ENCODE measurements at places on chromosomes 1 and 21.

DNA sequence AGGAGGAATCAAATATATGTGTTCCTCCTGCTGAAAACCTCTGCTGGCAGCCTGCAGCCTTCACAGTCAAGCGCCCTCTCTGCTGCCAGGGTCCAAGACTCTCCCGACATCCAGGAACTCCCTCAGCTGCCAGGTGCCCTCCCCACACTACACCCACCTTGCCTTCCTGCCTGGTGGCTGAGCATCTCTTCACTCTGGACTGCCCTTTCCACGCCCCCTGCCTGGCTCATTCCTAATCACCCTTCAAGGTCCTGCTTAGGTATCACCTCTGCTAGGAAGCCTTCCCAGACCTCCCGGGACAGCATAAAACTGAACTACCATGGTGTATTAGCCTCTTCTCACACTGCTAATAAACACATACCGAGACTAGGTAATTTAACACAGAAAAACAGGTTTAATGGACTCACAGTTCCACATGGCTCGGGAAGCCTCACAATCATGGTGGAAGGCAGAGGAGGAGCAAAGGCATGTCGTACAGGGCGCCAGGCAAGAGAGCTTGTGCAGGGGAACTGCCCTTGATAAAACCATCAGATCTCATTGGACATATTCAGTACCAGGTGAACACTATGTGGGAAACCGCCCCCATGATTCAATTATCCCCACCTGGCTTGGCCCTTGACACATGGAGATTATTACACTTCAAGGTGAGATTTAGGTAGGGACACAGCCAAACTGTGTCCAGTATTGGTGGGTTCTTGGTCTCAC, 15.3 kb downstream of the LDLRAD1 start:
- no peak overlapping the region for H3K4me3 ChIP-seq
- no peaks in the 10 kb centered on the region for H3K36me3 ChIP-seq
- DNase-seq: no peak
- no peaks in the 10 kb centered on the region for H3K4me1 ChIP-seq
- H3K27ac ChIP-seq: no peak overlapping the region
- peaks cover 12% of the 10 kb centered on the region for H3K27me3 ChIP-seq

DNA sequence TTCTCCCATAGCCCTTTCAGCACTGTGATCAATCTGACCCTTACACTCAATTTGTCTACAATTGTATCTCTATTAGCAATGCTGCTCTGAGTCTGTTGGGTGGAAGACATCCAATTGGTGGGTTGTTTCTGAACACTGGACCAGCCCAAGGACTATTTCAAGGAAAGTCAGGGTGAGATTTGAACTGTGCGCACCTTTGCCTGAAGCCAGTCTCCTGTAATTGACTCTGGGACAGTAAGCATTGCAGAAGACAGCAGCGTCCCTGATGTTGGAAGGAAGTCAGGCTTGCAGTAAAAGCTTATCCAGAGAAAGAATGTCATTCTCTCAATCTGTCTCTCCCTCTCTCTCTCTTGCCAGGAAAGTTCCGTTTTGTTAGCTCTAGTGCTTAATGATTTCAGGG, 233.9 kb downstream of the KIF26B start:
- H3K4me3 ChIP-seq: no peak overlapping the region
- DNase-seq: no peak
- H3K27ac ChIP-seq: no peak overlapping the region
- peaks cover 18% of the 10 kb centered on the region for H3K27me3 ChIP-seq

DNA sequence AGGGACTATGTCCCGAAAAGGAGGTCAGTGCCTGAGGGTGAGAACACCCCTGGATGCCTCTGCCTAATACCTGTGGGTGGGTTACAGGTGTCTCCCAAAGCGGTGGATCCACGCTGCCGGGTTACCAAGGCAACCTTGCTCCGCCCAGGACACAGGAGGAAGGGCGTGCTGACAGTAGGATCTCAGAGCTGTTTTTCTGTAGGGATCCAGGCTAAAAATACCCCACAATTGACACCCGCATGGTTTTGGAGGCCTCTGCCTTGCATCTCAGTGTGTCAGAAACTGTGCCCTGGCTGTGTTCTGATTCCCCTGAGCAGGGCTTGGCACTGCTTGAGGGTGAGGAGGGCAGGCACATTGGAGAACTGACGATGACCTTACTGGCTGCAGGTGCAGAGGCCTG, 118.0 kb downstream of the IER5 start:
- H3K36me3 ChIP-seq: peaks cover 4% of the 10 kb centered on the region
- no peak overlapping the region for H3K4me3 ChIP-seq
- H3K27ac ChIP-seq: no peak overlapping the region
- no peak for DNase-seq

DNA sequence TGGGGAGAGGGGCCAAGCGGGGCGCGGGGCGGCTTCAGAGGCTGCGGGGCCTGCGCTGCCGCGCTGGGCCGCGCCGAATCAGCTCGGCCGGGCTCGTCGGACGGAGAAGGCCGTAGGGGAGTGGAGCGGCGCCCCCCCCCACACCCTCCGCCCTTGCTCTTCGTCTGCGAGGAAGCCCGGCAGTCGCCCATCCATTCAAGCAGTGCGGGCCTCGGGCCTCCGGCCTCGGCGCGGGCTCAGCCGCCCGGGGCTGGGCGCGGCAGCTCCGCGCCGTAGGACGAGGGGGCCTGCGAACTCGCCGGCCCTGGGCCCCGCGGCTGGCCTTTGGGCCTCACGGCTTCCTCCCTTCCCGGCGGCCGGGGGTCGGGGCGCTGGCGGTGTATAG, 564 bp downstream of the CTPS1 start:
- H3K4me1 ChIP-seq: peaks cover 18% of the 10 kb centered on the region
- DNase-seq: no peak
- no peaks in the 10 kb centered on the region for H3K27me3 ChIP-seq
- H3K4me3 ChIP-seq: peak overlapping the region; percentile 98
- no peaks in the 10 kb centered on the region for H3K36me3 ChIP-seq

GRCh38 chr1:232965912-232966217, 15.5 kb downstream of the NTPCR start:
- H3K27ac ChIP-seq: no peak overlapping the region
- peaks cover 2% of the 10 kb centered on the region for H3K36me3 ChIP-seq
- DNase-seq: no peak
- no peak overlapping the region for H3K4me3 ChIP-seq

DNA sequence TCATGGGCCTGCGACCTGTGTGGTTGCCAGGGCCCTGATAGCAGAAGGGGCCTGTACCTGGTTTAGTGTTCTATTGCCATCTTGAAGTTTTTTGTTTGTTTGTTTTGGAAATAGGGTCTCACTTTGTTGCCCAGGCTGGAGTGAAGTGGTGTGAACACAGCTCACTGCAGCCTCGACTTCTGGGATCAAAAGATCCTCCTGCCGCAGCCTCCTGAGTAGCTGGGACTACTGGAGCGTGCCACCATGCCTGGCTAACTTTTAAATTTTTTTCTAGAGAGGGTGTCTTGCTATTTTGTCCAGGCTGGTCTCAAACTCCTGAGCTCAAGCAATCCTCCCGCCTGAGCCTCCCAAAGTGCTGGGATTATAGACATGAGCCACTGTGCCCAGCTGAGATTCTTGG, 72.9 kb downstream of the UBE2T start:
- H3K4me1 ChIP-seq: peaks cover 4% of the 10 kb centered on the region
- H3K27me3 ChIP-seq: peaks cover 65% of the 10 kb centered on the region
- H3K36me3 ChIP-seq: peaks cover 5% of the 10 kb centered on the region
- DNase-seq: no peak
- H3K4me3 ChIP-seq: no peak overlapping the region
- no peak overlapping the region for H3K27ac ChIP-seq

DNA sequence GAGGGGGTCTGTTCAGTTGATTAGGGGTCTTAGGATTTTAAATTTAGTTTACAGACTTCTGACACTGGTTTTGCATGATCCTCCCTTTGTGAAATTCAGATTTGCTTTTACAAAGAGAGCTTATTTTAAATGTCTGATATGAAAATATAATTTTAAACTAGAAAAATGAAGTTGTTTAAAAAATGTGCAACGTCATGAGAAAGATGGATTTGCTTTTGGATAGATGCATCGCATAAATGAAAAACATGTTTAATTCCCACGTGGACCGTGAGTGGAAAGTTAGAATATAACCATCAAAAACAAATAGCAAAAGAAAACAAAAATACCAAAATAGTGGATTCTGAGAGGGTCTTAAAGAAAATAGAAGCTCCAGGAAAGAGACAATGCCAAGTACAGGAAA, 2.0 kb upstream of the OR2T3 start:
- H3K4me3 ChIP-seq: no peak overlapping the region
- DNase-seq: no peak
- H3K27ac ChIP-seq: no peak overlapping the region
- no peaks in the 10 kb centered on the region for H3K27me3 ChIP-seq
- peaks cover 3% of the 10 kb centered on the region for H3K36me3 ChIP-seq

Data from T-helper 17 cell (primary cell).